ENCODE measurements at places on chromosomes 7 and 10.

DNA sequence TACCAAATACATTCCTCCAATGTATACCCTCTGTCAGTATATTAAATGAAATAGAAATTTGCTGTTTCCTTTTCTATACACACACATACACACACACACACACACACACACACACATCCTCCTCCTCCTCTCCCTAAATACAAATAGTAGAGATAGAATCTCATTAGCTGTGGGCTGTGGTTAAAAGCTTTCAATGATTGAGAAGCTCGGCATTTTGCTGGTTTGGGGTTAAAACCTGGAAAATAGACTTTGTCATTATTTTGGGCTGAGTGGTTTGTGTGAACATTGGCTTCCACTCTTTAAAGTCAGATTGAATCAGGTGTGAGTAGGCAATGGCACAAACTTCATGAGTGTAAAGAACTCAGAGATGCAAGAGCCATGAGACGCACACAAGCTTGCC, 596.0 kb downstream of the XPNPEP1 start:
- DNase-seq: no peak

DNA sequence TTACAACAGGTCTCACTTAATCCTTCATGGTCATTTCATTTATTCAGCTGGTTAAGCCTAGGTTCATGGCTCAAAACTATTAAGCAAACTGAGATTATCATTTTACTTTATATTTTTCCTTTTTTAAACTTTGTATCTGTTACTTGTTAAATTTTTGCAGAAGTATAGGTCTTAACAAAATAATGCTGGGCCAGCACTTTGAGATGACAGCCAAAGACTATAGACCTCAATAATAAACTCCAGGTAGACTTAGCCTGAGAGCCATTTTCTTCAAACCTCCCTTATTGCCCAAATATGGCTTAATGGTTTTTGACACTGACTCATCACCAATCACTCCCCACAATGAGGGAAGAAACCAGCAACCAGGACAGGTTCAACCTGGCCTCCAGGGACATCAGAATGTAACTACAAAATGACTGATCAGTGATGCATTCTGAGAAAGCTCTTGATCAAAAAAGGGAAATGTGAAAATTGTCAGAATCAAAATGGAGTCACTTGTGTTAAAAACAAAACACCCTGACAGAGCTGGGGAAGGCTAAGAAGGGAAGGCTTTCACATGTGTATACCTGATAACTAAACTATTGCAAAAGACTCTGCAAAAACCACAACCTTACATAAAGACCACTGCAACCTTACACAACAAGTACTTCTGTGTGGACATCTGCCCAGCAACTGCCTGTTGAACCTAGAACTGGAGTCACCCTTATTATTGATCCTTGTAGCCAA, 2.1 kb upstream of the CCDC126 start:
- peak; percentile 77 for DNase-seq

GRCh38 chr10:102300278-102300843, 55.0 kb downstream of the GBF1 start:
- no peak for DNase-seq

DNA sequence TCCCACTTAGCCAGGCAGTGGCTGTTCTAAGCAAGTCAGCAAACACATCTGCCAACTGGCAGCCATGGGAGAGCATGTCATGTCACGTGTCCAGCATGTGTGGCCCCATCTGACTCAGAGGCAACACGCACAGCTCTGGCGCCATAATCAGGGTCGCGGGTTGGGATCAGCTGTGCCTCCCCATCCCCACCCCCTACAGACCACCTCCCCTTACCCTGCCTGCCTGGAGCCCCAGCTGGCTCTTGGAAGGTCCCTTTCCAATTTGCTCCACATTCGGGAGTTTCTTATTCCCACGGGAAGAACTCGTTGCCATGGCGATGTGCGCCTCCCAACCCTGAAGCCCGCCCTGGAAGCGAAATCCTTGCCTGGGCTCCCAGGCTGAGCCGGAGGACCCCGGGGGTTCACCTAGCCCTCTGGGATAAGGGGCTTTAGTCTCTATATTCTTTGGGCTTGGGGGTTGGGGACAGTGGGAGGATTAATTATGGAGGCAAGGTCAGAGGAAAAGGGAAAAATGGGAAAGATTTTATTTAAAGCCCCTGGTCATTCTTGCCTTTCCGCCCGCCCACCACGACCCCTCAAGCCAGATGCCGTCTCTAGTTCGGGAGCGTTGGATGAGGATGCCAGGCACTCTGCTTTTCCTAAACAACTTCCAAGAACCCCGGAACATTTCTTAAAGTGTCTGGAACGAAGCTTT, 283.7 kb downstream of the ZEB1 start:
- DNase-seq: no peak

DNA sequence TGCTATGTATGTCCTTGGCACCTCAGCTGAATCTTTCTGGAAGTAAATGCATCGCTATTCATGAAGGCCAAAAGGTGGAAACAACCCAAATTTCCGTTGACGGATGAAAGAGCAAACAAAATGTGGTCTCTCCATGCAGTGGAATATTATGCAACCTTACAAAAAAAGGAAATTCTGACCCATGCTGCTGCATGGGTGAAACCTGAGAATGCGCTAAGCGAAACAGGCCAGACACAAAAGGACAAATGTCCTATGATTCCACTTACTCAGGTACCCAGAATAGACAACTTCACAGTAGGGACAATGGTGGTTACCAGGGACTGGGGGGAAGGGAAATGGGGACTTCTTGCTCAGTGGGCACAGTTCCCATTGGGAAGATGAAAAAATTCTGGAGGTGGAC, 158.8 kb downstream of the CAMK1D start:
- no peak for DNase-seq

DNA sequence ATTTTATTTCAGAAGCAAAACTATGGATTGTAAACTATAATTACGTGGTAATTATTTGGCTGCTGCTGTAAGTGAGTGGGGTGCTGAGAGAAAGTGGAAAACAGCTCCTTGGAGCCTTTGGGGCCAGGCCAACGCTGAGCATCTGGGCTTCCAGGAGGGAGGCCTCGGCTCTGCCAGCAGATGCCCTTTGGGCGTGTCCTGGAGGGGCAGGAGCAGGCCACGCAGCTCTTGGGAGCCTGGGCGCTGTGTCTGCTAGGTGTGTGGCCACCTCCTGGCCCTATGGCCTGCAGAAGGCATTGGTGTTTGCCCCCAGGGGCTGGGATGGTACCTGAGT, 423.3 kb downstream of the GLRX3 start:
- DNase-seq: no peak

DNA sequence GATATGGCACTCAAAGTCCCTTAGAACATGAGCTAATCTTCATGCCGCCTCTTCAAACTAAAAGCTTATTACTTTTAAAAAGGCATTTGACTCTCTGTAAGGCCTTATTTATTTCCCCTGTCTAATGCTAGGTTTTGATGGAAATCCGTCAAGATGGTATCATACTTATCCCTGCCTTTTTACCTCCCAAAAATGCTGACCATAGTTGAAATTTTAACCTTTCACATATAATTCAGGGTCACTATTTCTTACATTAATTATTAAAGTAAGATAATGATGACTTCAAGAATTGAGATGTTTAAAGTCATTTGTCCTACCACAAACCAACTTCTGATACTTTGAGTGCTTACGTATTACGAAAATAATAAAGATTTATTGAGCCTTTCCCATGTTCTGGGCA, 12.3 kb upstream of the OSBPL3 start:
- no peak for DNase-seq

GRCh38 chr7:137172105-137172590, 171.4 kb downstream of the PTN start:
- no peak for DNase-seq

- no peak for DNase-seq
Observed at GRCh38 chr7:17472939-17473338, 174.5 kb downstream of the AHR start.

DNA sequence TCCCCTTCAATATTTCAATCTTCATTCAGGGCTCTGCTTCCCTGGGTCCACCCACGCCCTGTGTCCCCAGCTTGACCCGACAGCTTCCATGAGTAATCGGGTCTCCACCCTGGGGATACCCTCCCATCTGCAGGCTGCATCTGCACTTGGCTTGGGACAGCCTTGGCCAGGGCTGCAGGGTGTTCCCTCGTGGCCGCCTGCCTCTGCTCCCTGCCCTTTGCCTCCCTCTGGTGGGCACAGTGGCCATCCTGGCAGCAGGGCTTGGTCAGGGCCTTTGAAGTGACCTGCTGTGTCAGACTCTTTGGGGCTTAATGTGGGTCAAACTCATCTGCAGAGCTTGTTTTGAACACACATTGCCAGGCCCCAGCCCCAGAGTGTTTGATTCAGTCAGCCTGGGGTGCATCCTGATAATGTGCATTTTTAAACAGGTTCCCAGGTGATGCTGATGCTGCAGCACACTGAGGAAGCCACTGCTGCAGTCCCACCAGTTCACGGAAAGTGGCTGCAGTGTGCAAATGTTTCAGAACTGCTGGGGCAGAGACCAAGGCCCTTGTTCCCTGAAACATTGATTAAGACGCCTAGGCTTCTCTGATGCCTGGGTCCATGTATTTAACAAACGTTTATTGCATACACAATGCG, 80.7 kb upstream of the SEC61G start:
- DNase-seq: no peak

DNA sequence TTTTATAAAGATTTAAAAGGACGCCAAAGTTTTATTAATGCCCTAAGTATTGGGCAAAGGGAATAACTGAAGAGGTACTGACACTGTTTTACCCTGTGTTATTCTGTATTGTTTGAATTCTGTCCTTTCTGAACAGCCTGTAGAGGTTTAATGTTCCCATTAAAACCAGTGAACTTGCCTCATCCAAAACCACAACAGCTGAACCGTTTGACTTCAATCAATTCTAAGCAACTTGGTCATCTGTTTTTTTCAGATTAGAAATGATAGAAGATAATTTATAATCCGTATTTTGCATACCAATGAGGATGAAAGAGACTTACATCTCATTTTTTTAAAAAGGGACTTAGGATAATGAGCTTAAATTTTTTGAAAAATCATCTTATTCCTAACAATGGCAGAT, 40.4 kb downstream of the HACD1 start:
- no peak for DNase-seq

DNA sequence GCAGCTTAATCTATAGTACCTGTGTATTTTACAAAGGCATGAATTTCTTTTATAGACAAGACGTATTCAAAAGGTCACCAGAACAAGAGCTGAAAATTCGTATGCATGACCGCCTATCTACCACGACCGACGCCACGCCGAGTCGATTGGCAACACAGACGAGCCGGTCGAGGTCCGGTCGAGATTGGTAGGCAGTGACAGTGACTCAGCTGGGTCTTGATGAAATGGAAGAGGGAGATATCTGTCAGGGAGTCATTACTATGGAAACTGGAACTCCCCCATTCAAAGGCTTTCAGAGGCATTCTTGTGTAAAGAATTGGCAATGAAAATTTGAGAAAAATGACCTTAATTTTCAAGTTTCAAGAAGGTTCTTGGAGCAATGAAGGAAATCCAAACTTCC, 2.1 kb downstream of the ATP5MK start:
- DNase-seq: no peak

DNA sequence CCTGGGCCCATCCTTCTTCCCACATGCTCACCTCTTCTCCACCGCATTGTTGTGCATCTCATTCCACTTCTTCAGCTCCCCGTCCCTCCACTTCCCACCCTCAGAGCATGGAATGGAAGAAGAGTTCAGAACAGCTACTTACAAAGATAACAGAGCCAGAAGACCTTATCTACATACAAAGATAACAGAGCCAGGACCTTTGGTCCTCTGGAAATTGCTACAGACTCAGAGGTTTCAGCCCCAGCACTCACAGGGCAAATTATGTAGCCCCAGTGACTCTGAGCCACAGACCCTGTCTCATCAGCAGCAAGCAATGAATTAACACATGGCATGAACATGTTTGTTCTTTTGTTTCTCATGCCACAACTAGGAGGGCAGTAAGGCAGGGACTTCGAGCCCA, 28.7 kb upstream of the SLC29A3 start:
- DNase-seq: no peak

- no peak for DNase-seq
Observed at GRCh38 chr10:94041206-94041605, 47.5 kb downstream of the PLCE1 start.

GRCh38 chr7:17623546-17624185, 316.6 kb downstream of the SNX13 start:
- no peak for DNase-seq

DNA sequence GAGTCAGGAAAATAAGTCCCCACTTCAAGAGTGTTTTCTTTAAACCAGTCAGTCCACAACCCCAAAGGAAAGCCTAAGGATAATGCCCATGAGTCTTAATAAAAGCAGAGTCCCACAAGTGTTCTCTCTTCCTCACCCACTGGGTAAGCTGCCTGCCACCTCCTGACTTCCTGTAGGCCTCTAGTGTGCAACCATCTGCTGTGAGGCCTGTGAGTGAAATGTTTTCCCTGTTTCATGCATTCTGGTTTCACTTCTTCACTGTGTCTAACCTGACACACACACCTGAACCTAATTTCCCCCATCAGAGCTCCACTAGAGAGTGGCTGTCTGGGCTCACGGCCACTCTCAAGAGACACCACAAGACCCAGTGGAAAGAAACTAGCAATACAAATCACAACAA, 38.9 kb upstream of the GDF10 start:
- DNase-seq: no peak

GRCh38 chr10:29243750-29244149, 45.1 kb upstream of the LYZL1 start:
- no peak for DNase-seq

DNA sequence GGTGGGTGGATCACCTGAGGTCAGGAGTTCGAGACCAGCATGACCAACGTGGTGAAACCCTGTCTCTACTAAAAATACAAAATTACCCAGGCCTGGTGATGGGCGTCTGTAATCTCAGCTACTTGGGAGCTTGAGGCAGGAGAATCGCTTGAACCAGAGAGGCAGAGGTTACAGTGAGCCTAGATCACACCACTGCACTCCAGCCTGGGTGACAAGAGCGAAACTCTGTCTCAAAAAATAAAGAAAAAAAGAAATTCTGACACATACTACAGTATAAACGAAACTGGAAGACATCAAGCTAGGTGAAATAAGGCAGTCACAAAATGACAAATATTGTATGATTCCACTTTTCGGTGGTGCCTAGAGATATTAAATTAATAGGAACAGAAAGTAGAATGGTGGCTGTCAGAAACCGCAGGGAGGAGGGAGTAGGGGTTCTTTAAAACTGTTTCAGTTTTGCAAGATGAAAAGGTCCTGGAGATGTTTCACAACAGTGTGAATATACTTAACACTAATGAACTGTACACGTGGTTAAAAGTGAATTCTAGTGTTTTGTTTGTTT, 23.2 kb downstream of the PILRA start:
- peak; percentile 67 for DNase-seq

GRCh38 chr10:71262027-71262426, 49.7 kb downstream of the UNC5B start:
- no peak for DNase-seq

DNA sequence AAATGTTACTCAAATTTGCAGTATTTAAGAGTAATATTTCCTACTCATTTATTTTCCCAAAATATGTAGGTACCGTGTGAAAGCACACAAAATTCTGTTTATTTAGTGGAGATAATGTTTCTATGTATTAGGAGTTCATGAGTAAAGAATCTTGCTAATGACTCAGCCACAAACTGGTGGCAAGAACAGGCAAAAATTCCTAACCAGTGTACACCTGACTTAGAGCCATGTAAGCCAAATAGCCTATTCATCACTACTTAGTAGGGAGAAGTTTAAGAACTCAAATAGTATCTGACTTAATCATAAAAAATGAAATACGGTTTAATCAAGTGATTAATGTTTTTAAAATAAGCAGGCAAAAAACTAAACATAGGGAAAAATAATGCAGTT, 169.0 kb downstream of the SRPK2 start:
- DNase-seq: no peak
